Hematopoietic multipotent progenitor cell treated with erythropoietin and hydrocortisone succinate and interleukin-3 and kit ligand, for 15 days (in vitro differentiated cells): ENCODE measurements at places on chromosomes 12 and 14.

DNA sequence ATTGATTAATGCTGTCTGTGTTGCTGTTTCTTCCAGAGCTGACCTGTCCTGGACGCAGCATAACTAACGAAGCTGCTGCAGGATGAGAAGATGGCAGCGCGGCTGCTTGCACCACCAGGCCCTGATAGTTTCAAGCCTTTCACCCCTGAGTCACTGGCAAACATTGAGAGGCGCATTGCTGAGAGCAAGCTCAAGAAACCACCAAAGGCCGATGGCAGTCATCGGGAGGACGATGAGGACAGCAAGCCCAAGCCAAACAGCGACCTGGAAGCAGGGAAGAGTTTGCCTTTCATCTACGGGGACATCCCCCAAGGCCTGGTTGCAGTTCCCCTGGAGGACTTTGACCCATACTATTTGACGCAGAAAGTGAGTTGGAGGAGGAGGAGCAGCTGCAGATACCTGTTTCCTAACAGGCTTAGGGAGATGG is 71.7 kb downstream of the SCN8A start:
- DNase-seq: no peak

DNA sequence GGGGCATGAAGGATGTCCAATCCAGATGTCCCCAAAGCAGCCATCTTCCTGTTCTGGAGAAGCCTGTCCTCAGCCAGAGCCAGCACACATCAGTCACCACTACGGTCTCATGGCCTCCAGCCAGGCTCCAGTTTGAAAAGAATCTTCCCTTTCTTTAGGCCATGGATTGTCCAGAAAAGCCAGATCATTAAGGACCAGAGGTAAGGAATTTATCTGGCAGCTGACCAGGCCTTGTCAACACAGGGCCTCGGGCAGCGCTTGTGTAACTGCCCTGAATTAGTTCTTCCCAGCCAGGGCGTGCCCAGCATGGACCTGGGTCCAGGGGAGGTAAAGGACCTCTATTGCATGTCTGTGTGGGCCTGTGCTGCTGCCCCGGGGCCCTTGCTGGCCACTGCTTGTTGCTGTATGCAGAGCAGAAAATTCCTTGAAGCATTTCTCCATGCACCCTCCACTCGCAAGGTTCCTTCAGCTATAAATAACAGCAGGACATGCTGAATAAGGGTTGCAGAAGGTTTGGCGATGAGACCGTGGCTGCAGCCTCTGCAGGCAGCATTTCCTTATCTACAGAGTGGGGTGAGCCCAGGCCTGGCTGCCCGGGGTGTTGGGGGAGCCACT is 21.7 kb upstream of the VPS37B start:
- no peak for DNase-seq

- DNase-seq: no peak
These were observed 20.1 kb upstream of the USP44 start for GRCh38 chr12:95571369-95571768.

- no peak for DNase-seq
These were observed 104.6 kb upstream of the SLCO1C1 start for GRCh38 chr12:20590570-20590969.

DNA sequence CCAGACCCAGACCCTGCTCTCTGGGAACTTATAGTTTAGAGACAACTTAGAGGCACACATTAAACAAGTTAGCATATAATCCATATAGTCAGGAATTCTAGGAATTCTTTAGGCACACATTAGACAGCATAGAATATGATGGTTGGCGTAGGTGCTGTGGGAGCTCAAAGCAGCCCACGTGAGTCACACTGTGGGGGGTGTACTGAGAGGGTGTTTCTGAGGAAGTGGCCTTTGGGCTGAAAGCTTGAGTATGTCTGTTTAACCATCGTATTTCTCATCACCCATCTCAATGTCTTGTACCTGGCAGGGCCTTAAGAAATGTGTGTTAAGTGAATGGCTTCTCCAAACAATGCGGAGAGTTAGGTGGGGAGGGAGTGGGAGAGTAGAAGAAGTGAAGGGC is 67.2 kb downstream of the TMEM30B start:
- DNase-seq: no peak

- no peak for DNase-seq
These were observed 24.5 kb downstream of the SVOP start for GRCh38 chr12:108996320-108996719.

DNA sequence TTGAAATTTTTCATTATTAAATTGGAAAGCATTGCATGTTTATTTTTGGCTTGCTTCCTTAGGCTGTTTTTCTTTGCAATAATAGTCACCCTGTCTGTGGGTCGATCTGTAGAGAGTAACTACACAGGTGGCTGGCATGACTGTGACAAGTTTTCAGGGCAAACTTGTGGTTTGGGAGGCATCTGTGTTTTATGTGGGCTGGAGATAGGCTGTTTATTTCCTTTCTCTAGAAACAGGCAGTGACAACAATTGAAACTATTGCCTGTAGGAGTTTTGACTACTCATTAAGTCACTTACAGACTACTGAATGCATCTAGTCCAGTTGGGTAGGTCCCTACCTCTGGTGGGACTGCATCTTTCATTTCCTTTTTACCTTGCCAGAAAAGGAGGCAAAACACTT is 155.6 kb downstream of the DYRK2 start:
- no peak for DNase-seq

- DNase-seq: no peak
These were observed 16.0 kb upstream of the ZNF410 start for GRCh38 chr14:73870525-73871235.

DNA sequence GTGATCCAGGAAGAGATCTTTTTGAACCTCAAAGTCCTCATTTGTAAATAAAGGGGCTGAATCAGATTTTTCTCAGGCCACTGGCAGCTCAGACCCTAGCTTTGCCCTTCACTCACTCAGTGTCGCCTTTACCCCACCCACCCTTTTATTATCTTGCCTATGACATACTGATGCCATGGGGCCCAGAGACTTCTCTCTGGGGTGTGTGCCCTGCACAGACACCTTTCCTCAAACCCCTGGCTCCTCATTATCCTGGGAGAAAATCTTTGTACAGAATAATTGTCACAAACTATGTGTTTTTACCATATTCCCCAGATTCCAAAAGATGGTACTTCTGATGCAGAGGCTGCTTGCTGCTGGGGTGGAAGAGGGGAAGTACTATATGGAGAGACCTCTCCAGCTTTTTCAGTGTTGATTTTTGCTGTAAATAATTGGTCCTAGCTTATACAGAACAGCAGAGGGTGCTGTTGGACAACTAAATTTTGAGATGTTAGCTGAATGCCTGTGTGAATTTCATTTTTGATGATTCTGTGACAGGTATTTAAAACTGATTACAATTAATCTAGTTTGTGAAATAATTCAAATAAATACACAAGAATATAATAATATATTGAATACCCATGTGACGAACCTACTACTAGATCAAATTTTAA is 53.9 kb upstream of the DCD start:
- DNase-seq: peak; percentile 40

DNA sequence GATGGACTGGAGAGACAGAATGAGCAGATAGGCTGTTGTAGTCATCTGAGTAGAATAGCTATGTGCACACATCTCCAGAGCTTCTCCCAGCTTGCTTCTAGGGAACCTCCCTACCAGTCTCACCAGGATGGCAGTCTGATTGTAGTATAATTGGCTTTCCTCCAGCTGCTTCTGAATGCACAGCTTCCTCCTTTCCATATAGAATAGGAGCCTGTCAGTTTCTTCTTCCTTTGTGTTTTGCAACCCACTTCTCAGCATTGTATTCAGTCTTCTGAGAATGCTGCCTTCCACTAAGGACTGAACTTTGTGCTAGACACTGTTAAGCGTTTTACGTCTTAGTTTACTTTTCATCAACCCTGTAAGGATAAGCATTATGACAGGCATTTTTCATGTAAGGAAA is 2.2 kb upstream of the CSAD start:
- no peak for DNase-seq

GRCh38 chr12:106126441-106127337 is 12.1 kb downstream of the NUAK1 start:
- no peak for DNase-seq

- DNase-seq: no peak
These were observed 224.9 kb downstream of the FBXL14 start for GRCh38 chr12:1369460-1369859.

DNA sequence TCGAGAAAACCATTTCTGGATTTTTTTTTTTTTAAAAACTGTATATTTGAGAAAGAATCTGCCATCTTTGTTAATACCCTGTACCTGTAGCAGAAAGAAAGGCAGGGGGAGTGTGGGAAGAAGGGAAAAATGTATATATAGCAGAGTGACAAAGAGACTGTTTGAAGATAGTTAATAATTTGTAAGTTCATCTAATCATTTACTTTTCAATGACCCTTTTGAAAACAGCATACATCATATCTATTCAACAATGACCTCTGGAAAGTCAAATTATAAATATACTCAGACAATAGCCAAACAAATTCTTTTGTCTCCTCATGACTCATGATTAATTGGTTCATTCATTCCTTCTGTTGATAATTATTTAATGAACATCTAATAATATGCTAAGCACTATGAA is 10.9 kb upstream of the CPM start:
- no peak for DNase-seq

DNA sequence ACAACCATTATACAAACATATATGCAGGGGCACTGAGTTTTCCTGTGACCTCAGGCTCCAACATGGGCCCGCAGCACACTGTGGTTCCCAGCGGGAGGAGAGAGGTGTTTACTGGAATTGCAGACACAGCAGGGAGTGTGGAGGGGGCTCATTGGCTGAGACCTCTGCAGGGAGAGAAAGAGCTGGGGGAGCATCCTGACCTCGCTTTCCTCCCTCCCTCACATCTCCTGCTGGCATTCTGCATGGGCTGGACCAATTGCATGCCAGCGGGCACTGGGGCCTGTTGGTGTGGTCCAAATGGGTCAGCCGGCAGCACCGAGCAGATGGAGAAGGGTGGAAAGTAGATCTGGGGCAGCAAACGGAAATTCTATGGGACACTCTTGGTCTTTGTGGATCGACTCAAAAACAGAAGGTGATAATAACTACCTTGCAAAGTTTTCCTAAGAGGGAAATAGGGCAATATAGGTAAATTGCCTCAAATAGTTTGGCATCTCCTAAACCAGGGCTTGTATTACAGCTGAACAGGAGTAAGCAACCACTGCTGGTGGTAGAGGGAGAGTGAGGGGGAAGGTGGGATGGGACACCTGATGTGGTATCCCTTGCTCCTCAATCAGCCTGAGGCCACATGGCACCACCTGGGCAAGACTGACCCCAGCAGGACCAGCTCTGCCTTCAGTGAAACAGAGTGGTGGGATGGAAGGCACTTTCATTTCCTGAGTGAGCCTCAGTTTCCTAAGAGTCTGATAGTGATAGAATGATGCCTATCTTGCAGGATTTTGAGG is 86.9 kb downstream of the NTF3 start:
- DNase-seq: no peak

DNA sequence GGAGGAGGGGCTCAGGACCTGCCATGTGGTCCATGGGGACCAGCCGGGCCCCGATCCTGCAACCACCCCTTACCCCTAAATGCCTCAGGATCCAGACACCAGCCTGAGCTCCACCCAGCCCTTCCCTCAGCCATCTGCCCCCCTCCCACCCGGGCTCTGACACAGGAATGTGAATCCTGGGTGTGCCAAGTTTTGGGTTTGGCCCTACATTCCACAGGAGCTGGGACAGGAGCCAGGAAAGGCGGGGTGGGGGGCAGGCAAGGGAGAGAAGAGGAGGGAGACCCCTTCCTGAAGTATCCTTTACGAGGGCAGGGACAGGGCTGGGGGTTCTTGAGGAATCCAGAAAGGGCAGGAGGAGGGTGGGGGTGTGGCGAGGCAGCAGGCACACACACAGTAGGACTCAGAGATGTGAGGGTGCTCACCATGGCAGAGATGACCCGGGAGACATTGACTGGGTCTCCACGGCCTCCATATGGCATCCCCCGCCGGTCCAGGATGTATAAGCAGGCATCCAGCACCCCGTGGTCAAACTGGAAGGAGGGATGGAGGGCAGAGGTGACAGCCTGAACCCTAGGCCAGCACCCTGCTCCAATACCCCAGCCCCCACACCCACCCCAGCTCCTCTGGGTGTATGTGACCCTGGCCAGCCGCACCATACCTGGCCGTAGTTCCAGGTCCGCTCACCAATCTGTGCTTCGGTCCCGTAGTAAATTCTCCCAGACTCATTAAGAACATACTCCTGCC is 3.5 kb downstream of the TGM1 start:
- DNase-seq: no peak

DNA sequence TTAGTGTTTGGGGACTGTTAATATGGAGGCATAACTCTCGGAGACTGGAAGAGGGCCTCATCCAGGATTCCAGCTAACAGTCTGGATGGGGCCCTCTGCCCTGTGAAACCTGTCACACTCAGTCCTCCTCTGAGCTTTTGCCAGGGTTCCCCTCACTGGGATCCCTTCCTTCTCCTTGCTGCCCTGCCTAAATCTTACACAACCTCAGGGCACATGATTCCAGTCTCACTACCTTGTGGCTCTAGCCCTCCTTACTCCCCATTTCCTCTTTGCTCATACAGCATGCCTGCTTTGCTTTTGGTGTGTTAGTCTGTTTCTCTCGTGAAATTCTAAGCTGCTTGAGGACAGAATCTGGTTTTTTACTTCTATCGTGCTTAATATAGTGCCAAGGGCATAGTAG is 942 bp upstream of the GSG1 start:
- no peak for DNase-seq

DNA sequence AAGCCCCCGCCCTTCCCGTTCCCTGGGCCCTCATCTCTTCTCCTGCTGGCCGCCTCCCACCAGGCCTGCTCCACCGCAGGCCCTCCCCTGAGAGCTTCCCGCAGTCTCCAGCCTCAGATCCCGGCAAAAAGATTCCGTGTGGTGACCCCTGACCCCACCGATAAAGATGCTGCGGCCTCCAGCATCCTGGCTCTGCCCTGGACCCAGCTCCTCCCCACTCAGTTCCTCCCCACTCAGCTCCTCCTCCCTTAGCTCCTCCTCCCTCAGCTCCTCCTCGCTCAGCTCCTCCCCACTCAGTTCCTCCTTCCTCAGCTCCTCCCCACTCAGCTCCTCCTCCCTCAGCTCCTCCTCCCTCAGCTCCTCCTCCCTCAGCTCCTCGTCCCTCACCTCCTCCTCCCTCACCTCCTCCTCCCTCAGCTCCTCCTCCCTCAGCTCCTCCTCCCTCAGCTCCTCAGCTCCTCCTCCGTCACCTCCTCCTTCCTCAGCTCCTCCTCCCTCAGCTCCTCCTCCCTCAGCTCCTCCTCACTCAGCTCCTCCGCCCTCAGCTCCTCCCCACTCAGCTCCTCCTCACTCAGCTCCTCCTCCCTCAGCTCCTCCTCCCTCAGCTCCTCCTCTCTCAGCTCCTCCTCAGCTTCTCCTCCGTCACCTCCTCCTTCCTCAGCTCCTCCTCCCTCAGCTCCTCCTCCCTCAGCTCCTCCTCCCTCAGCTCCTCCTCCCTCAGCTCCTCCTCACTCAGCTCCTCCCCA is 17.0 kb downstream of the NOC4L start:
- no peak for DNase-seq

DNA sequence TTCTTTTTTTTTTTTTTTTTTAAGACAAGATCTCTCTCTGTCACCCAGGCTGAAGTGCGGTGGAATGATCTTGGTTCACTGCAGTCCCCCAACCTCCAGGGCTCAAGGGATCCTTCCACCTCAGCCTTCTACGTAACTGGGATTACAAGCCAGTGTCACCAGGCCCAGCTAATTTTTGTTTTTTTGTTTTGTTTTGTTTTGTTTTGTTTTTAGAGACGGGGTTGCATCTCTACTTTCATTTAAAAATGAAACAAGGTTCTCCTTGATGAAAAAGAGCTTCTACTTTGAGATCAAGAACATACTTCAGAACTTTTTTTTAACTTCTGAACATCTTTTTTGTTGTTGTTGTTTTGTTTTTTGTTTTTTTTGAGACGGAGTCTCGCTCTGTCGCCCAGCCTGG is 121.7 kb upstream of the PRB2 start:
- DNase-seq: no peak

GRCh38 chr12:54262403-54262925 is 17.5 kb downstream of the CBX5 start:
- DNase-seq: no peak
